ENCODE measurements at places on chromosomes 4 and X. TPM values are rescaled to one million over a fixed set of nuclear protein-coding genes. Genes with fewer than 3 reads are reported as not detected.

Gene LETM1
- total RNA-seq, result 58.9 TPM

Gene SPATA18
- 0.26 TPM for total RNA-seq

Gene RASL11B
- total RNA-seq, result not detected

Gene CT55
- not detected for total RNA-seq

Gene FAM184B
- not detected for total RNA-seq

Gene PARM1
- total RNA-seq, result not detected

GRCh38 chr4:75752637-75753036 lies 28.3 kb downstream of the USO1 start:
- H3K27me3 ChIP-seq, result no peaks in the 10 kb centered on the region
- H3K4me1 ChIP-seq, result no peaks in the 10 kb centered on the region
- peaks cover 28% of the 10 kb centered on the region for H3K36me3 ChIP-seq
- H3K4me3 ChIP-seq, result no peak overlapping the region
- DNase-seq, result no peak

- H3K36me3 ChIP-seq, result no peaks in the 10 kb centered on the region
- H3K27ac ChIP-seq, result no peak overlapping the region
- no peak overlapping the region for H3K4me3 ChIP-seq
- no peaks in the 10 kb centered on the region for H3K4me1 ChIP-seq
- DNase-seq, result no peak
Measured at GRCh38 chrX:43121637-43122036, 343.7 kb upstream of the PPP1R2C start.

DNA sequence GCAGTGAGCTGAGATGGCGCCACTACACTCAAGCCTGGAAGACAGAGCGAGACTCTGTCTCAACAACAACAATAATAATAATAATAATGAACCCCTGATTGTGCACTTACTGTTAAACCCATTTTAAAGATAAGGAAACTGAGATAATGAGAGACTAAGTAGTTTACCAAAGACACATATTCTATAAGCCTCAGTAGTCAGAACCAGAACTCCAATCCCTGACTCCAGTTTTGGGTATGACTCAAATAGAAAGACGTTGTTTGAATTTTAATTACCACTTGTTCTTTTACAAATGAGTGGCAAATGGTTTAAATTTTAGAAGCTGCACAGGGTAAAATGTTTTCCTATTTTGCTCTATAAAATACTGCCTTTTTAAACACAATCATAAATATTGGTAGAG lies 37.4 kb downstream of the ACSL4 start:
- H3K4me3 ChIP-seq, result no peak overlapping the region
- peaks cover 6% of the 10 kb centered on the region for H3K36me3 ChIP-seq
- peaks cover 16% of the 10 kb centered on the region for H3K4me1 ChIP-seq
- no peak for DNase-seq
- H3K27me3 ChIP-seq, result no peaks in the 10 kb centered on the region

DNA sequence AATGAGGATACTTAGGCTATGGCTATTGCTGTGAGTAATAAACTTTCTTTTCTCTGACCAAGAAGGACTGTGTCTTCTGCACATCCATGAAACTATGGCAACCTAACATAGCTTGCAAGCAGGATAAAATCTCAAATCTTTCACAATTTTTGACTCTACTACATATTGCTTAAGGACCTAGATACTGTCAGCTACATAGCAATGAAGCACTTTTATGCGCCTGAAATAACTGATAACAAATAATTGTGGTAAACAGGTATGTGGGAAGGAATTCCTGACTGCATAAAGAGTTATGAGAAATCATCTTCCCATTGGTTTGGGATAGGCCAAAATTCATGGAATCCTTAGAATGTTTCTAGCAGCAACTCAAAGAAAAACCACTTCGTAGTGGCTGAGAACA lies 41.2 kb upstream of the PDGFC start:
- no peak overlapping the region for H3K4me3 ChIP-seq
- no peak for DNase-seq
- no peak overlapping the region for H3K27ac ChIP-seq
- H3K4me1 ChIP-seq, result no peaks in the 10 kb centered on the region
- H3K27me3 ChIP-seq, result no peaks in the 10 kb centered on the region
- no peaks in the 10 kb centered on the region for H3K36me3 ChIP-seq

GRCh38 chr4:159206427-159206871 lies 103.6 kb downstream of the RAPGEF2 start:
- H3K27me3 ChIP-seq, result no peaks in the 10 kb centered on the region
- H3K4me3 ChIP-seq, result peak overlapping the region; percentile 42
- peaks cover 27% of the 10 kb centered on the region for H3K4me1 ChIP-seq

DNA sequence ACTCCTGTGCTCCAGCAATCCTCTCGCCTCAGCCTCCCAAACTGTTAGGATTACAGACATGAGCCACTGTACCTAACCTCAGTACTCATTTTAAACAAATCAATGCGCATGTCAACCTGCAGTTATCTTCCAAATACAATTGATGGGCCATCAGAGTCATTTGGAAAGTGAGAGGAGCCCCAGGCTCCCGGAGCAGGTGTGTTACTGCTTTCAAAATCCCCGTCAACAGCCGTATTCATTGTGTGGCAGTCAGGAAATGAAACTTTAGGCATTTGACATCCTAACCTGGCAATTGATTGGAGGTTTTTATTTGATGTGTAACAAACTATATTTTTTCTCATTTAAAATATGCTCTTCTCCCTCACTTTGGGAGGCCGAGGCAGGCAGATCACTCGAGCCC lies 623.6 kb upstream of the TENM3 start:
- DNase-seq, result no peak
- H3K27ac ChIP-seq, result no peak overlapping the region
- no peaks in the 10 kb centered on the region for H3K27me3 ChIP-seq
- H3K4me1 ChIP-seq, result no peaks in the 10 kb centered on the region
- H3K4me3 ChIP-seq, result no peak overlapping the region

GRCh38 chr4:168630445-168631187 lies 133.8 kb downstream of the PALLD start:
- H3K4me1 ChIP-seq, result peaks cover 11% of the 10 kb centered on the region
- H3K27ac ChIP-seq, result no peak overlapping the region
- no peak overlapping the region for H3K4me3 ChIP-seq
- DNase-seq, result no peak
- H3K27me3 ChIP-seq, result peaks cover 60% of the 10 kb centered on the region

DNA sequence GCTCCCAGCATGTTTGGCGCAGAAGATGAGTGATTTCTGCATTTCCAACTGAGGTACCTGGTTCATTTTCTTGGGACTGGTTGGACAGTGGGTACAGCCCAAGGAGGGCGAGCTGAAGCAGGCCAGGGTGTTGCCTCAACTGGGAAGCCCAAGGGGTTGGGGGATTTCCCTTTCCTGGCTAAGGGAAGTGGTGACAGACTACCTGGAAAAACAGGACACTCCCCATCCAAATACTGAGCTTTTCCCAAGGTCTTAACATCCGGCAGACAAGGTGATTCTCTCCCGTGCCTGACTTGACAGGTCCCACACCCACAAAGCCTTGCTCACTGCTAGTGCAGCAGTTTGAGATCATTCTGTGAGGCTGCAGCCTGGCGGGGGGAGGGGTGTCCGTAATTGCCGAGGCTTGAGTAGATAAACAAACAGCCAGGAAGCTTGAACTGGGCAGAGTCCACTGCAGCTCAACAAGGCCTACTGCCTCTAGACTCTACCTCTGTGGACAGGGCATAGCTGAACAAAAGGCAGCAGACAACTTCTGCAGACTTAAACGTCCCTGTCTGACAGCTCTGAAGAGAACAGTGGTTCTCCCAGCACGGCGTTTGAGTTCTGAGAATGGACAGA lies 307.7 kb upstream of the ARSJ start:
- no peak overlapping the region for H3K27ac ChIP-seq
- H3K27me3 ChIP-seq, result no peaks in the 10 kb centered on the region
- DNase-seq, result no peak

DNA sequence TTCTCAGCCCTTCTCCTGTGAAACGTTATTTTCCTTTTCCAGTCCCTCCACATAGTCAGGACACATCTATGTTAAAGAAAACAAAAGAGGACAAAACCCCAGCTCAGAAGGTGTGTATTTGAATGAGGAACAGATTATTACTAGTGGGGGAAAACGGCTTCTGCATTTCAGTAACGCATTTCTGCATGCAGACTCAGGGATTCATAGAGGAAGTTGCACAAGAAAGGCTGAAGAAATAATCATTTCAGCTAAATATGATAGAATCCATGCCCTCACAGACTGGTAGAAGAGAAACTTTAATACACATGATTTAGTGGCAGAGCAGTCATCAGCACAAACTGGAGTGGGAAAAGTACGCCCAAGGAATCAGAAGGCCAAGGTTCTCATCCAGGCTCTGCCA lies 270.8 kb upstream of the FGF13 start:
- no peak for DNase-seq
- H3K4me3 ChIP-seq, result no peak overlapping the region
- no peaks in the 10 kb centered on the region for H3K27me3 ChIP-seq
- no peaks in the 10 kb centered on the region for H3K4me1 ChIP-seq
- H3K27ac ChIP-seq, result no peak overlapping the region

DNA sequence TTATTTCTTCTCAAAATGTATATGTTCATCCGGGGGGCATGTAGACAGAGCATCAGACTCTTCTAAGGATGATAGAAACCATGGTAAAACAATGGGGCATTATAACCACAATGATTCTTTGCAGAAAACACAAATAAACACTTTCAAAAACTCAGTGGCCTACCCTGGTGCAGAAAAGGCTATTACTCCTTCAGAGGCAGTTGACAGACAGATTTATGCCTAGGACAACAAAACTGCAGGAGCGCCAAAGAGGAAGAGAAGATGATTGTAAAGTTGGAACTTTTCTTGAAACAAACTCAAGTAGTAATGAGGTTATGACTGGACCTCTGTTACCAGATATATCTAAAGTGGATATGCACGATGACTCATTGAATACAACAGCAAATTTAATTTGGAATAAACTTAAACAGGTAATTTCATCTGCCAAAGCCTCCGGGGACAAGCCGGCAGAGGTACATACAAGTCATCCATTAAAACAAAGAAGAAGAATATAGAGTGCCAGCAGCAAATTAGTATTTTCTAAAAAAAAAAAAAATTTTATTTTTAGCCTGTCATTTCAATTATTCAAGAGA lies 1068.4 kb upstream of the INTU start:
- DNase-seq, result no peak
- H3K27ac ChIP-seq, result no peak overlapping the region
- H3K4me3 ChIP-seq, result no peak overlapping the region
- H3K4me1 ChIP-seq, result no peaks in the 10 kb centered on the region

DNA sequence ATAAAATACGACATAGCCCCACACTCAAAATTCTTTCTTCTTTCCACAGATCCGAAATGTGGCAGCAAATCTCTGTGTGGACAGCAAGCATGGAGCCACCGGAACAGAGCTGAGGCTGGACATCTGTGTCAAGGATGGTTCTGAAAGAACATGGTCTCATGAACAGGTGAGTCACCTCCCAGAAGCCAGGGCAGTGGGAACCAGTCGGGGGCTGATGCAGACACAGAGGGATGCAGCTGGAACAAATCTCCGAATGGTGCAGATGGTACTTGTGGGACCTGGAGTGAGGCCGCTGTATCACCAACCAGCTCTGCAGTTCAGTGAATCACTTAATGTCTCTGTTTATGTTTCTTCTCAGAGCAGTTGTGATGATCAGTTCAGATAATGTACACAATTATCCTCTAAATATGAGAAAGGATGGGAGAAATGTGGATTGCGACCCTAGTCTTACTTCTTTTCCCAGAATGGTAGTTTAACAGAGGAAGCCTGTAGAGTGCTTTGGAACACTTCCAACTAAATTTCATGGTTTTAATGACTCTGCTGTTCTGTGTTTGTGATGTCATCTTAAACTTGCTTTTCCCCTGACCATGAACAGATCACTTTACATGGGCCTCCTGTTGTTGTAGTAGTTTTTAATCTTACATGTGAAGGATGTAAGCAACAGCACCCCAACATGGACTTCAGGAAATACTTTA lies 159.3 kb upstream of the GALNT7 start:
- DNase-seq, result no peak
- peaks cover 10% of the 10 kb centered on the region for H3K27me3 ChIP-seq
- H3K4me1 ChIP-seq, result peaks cover 4% of the 10 kb centered on the region
- H3K4me3 ChIP-seq, result no peak overlapping the region
- no peaks in the 10 kb centered on the region for H3K36me3 ChIP-seq
